ENCODE measurements at places on chromosomes 4 and X. TPM values are rescaled to one million over a fixed set of nuclear protein-coding genes. Genes with fewer than 3 reads are reported as not detected.

DNA sequence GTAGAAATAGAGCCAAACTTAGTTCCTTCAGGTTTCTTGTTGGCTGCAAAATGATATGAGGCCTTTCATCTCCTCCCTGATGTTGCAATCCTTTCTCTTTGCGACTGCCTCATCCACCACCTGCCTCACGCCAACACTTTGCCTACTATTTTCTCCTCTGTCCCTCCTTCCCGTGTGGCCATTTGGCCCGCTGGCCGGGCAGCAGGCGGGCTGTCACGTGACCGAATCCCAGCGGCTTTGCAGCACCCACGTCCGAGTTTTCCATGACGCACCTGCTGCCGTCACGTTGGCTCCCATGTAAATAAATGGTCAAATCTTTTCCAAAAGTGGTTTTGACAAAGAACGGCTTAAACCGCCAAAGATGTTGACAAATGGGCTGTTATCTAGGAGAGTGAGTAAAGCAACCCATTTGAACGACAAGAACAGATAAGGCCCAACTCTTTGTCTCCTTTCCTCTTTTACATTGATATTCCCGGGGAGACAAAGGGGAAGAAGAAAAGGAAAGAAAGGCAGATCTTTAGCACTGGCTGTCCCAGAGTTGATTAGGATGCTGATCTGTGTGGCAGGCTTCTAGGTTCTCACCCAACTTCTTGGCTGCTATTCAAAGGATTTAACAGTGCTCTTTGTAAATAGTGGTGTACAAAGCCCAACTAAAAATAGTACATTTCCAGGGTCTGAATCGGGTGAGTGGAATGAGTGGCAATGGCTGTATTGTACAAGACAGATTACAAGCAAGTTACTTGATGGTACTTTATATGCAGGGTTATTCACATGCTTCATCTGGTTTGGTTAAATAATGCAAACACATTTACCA lies 174.2 kb upstream of the JADE1 start:
- DNase-seq = no peak

DNA sequence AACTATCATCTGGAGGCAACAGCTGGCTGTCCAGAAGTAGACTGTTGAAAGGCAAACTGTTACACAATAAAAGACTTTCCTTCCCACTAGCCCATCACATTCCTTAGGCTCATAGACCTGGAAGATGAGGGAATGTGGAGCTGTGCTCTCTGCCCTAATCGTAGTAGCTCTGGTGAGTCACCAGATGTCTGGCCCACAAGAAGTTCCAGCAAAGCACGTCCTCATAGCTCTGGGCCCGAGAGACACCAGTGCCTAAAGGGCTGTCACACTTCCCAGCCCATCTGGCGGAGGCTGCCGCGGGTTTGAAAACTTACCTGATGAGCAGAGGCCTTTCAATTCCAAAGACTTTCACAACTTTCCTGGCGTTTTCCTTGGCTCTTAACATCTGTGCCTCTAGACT lies 81.7 kb upstream of the STOX2 start:
- peak; percentile 78 for DNase-seq

GRCh38 chr4:86319390-86319789 lies 40.5 kb downstream of the MAPK10 start:
- DNase-seq = no peak

XG gene
- total RNA-seq = not detected

DNA sequence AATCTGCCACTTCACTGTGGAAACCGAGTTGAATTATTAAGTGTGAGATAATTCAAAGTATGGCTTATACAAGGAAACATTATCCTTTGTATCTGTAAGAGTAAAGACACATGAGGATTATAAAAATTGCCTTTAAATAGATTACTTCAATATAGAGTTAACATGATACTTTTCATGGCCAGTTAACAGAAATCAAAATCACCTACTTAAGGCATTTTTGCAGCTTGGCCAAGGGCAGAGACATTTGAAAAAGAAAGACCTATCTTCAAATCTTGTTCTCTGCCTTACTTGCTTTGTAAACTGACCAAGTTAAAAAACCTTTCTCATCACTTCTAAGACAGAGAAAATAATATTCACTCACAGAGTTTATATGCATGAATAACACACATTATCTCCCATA lies 44.9 kb upstream of the GUCY1B1 start:
- DNase-seq = no peak

PCDH11X gene
- not detected for total RNA-seq

ERAS gene
- total RNA-seq = not detected

GRCh38 chr4:10006601-10007435 lies 14.5 kb downstream of the SLC2A9 start:
- DNase-seq = peak; percentile 38
